ENCODE measurements at places on chromosomes 6 and 20. TPM values are rescaled to one million over a fixed set of nuclear protein-coding genes. Genes with fewer than 3 reads are reported as not detected.
A peak's percentile ranks its signal among the peaks of the same experiment; 100 is the strongest.

DNA sequence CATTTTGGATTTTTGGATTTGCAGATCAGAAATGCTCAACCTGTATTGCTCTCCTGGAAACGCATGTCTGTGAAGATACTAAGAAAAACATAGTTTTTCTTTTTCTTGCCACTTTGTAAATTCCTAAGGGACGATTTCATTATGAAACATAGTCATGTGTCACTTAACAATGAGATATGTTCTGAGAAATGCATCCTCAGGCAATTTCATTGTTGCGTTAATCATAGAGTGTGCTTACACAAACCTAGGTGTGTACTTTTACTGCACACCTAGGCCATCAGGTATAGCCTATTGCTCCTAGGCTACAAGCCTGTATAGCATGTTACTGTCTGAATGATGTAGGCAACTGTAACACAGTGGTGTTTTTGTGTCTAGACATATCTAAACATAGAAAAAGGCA is 13.4 kb upstream of the THEMIS start:
- DNase-seq = no peak

MOCS1 gene
- 10.3 TPM for polyA plus RNA-seq

DNA sequence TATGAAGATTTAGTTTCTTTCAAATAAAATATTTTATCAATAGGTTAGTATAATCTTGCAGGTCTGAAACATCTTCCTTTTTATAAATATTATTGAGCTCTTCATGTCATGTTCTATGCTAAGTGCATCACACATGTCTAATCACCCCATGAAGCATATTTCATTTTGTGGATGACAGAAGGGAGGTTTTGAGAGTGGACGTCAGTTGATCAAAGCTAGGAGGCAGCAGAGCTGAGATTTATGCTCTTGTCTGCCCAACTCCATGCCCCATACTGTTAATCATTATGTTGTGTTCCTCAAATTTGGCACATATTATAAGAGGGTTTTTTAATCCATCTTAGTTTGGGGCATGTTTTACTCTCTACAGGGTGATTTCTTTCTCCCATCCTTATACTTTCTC is 22.7 kb downstream of the DSE start:
- no peak for DNase-seq

MYL9 gene
- 196 TPM for polyA plus RNA-seq

DNA sequence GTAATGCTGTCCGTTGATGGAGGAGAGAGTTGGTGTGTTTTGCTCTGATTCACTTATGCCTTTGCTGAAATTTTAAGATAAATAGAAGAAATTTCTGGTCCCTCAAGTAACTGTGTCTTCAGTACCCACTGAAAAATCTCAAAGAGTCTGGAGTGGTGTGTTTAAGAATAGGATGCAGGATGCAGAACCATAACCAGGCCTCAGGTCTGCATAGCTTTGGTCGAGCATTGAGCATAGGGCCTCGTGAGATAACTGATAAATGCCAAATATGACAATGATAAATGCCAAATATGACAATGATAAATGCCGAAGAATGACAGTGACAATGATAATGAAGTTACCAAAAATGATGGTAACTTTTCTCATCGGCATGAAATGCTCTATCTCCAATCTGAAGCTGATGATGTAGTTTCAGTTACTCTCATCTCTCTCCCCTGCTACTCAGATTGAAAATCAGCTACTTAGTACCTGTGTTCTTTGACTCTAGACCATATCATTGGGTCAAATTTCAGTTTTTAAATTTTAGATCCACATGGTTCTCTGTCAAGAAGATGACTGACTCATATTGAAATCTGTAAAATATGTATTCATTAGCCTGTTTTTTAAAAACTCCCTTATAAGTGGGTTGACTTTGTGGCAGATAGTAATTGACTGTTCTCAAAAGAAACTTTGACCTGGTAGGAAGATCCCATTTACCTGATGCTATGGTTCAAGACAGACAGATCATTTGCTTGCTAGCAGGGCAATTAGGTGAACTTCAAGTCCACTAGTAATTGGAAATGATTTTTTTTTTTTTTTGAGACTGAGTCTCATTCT is 96.6 kb downstream of the SLC16A10 start:
- no peak for DNase-seq

GRCh38 chr6:108179741-108180140 is 13.9 kb downstream of the NR2E1 start:
- no peak for DNase-seq

DNA sequence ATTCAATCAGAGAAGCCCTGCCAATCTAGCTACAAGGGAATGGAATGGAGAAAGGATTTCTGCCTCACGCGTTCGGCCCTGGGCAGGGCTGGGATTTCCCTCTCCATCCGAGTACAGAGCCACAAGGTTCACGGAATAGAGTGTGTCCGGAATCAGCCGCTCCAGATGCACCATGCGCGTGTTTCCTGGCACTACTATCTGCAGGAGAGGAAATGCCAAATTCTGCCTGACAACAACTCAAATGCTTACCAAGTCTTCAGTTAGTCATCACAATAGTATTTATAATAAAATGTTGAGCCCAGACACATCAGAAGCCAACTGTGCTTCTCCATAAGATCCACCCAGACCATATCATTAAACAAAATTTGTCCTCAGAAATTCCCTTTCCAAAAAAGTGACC is 75.1 kb downstream of the COL12A1 start:
- no peak for DNase-seq

- no peak for DNase-seq
Observed at GRCh38 chr6:125853756-125854155, 63.0 kb downstream of the NCOA7 start.

DNA sequence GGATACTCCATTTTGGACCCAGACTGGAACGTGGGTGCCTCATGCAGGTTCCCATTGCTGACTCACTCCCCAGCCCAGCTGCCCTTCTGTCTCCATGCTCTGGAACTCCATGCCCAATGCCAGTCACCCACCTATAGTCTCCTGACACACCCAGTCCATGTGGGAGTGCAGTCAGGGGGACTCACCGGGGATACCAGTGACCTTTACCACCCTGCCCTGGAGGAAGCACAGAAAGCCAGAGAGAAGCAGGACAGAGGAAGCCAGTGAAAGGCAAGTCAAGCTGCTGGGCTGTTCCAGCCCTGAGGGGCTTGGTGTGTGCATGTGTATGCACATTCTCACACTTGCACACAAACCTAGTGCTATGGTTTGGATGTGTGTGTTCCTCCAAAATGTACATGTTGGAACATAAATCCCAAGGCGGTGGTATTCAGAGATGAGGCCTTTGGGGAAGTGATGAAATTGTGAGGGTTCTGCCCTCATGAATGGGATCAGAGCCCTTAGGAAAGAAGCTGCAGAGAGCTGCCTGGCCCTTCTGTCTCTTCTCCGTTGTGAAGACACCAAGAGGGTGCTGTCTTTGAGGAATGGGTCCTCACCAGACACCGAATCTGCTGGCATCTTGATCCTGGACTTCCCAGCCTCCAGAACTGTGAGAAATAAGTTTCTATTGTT is 121.4 kb upstream of the MAFB start:
- no peak for DNase-seq

DNA sequence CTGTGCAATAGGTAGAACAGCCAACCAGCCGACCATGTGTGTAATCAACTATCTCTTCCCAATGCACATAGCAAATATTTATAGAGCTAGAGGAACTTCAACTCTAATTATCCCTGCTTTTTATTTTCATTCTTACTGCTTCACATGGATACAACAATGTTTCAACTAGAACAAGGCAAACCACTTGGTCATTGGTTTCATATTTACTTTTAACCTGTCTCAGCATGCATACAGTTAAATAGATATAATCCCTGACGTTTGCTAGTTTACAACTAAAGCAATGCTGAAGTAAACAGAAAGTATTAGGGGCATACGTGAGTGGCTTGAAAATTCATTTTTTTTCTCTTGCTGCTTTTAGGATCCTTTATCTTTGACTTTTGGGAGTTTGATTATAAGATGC is 318.5 kb upstream of the MAP3K7 start:
- no peak for DNase-seq

CDH4 gene
- 6.8 TPM for polyA plus RNA-seq

DNA sequence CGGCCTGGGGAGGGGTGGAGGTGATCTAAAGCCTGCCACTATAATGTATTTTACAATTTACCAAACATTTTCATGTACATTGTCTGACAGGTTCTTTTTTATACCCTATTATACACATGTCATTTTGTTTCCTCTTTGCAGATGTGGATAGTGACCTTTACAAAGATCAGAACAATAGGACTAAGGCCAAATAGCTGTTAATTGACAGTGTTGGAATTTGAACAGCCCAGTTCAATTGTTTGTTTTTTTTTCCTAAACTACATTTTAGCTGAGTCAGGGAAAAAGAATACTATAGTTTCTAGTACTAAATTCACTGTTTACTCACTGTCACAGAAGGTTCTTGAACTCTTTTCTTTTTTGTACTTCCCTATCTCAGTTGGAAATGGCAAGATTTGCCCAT is 40.2 kb downstream of the PGM3 start:
- DNase-seq = no peak

MUCL3 gene
- polyA plus RNA-seq = 0.03 TPM

GRCh38 chr6:111973118-111973761 is 80.7 kb upstream of the CCN6 start:
- DNase-seq = no peak

GRCh38 chr20:7301807-7302206 is 534.3 kb downstream of the BMP2 start:
- DNase-seq = no peak

DNA sequence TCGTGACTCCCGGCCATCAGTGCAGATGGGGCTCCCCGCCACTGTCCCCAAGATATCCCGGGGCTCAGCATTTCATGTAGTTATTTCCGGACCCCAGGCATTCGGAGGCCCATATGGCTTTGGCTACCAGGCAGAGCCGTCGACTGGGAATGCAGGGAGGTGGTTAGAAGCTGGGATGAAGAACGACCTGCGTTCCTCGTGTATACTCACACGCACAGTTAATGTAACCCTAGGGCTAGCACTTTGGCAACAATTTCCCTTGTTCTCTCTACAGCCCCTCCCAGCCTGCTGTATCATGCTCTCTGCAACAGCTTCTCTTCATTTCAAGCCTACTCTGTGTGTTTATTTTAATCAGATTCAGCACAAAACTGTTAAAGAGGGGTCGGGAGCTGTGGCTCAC is 240.4 kb downstream of the MYLK4 start:
- no peak for DNase-seq

DNA sequence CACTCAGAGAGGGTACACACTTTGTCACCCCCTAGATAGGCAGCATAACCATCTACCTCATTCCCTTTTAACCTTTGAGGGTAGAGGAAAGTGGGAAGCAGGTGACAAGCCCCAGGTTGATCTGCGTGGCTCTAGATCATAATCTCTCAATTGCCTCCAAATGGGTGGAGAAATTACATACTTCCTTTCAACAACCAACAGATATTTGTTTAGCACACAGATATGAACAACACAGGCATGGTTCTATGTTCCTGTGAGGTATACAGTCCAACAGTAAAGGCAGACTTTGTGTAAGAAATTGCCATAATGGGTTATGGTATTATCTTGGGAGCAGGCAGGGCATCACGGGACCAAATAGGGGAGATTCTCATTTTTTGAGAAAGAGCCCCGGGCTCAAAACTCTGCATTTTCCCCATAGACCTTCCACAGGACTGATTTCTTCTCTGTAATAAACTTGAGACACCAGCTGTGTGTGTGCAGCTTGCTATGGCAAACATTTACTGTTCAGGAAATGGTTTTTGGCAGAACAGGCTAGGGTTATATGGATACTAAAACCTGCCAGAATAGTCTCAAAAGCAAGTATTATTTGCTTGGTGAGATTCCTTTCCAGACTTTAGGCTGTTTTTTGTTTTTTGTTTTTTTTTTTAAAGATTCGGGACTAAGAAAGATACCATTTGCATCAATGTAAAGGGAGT is 126.2 kb downstream of the CD164 start:
- DNase-seq = no peak

- peak; percentile 29 for DNase-seq
Observed at GRCh38 chr20:49846206-49846807, 33.7 kb downstream of the SLC9A8 start.

- DNase-seq = no peak
Observed at GRCh38 chr6:163189609-163190008, 224.9 kb upstream of the QKI start.

DNA sequence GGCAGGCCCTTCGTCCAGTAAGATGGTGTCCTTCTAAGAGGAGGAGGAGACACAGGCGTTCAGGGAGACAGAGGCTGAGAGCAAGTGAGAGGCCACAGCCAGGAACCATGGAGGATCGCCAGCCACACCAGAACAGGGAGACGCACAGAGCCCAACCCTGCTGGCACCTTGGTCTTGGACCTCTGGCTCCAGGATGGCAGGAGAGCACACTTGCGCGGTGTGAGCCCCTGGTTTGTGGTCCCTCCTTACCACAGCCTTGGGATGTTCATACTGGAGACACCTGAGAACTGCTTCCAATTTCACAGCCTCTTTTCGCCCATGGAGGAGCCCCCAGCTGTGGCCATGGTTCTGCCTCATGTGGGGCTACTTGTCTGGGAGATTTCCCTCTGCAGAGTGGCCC is 222.4 kb downstream of the DLL1 start:
- DNase-seq = no peak

- no peak for DNase-seq
Observed at GRCh38 chr6:28922004-28922820, 1.6 kb downstream of the TRIM27 start.

GRCh38 chr6:12608016-12608860 is 108.3 kb upstream of the PHACTR1 start:
- no peak for DNase-seq

HMGCLL1 gene
- polyA plus RNA-seq = 2.5 TPM

CRISP2 gene
- 0.15 TPM for polyA plus RNA-seq

SLC25A27 gene
- 31.1 TPM for polyA plus RNA-seq

DNA sequence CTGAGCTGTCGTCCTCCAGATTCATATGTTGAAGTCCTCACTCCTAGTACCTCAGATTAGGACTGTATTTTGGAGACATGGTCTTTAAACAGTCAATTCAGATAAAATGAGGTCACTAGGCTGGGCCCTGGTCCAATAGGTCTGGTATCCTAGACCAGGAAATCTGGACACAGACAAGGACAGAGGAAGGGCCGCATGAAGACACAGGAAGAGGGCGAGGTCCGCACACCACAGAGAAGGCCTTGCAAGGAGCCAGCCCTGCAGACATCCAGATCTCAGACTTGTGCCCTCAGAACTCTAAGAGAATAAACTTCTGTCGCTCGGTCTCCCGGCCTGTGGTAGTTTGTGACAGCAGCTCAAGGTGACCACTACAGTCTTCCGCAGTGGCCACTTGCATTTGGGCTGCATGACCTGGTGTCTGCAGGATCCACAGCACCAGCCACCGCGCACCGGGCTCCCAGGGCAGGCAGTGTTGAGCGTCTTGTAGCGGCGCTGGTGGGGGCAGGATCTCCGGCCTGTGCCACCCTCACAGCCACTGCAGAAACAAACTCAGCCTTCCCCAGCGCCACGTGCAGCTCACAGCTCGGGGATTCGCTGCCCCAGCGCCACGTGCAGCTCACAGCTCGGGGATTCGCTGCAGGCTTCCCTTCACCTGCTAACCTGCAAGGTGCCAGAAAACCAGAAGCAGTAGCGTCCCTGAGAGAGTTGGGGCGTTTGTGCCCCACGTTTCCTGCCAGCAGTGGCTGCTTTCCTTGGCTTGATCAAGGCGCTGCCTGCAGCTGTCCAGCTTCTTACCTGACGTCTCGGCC is 6.0 kb upstream of the RBM38 start:
- DNase-seq = no peak

LCA5 gene
- 11.0 TPM for polyA plus RNA-seq

SMLR1 gene
- 1.9 TPM for polyA plus RNA-seq
